ENCODE measurements at places on chromosomes 7 and 10.

DNA sequence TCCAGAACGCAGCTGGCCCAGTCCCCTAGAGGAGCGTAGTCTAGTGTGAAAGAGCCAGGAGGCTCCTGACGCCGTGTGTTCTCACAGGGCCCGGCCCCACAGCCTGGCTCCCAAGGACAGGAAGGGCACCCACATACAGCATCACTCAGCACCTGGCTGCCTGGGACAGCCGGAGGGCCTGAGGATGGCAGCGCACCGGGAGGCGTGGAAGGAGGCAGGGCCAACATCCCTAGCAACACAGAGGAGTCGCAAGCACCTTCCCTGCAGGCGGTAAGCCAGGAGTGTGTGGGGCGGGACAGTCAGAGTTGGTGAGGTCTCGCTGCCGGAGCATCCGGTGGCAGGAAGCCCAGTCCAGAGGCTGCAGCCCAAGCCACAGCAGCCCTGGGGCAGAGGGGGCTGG lies 125.8 kb downstream of the MAD1L1 start:
- no peak for DNase-seq

GRCh38 chr7:131600085-131600881 lies 43.9 kb upstream of the PODXL start:
- no peak for DNase-seq

DNA sequence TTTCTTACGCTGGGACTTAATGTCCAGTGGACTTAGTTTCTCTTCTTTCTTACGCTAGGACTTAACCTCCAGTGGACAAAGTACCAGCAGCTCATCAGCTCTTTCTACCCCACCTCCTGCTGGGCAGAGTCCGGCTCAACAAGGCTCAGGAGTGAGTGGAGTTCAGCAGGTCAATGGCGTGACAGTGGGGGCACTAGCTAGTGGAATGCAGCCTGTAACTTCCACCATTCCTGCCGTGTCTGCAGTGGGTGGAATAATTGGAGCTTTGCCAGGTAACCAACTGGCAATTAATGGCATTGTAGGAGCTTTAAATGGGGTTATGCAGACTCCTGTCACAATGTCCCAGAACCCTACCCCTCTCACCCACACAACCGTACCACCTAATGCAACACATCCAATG lies 199.7 kb downstream of the MLLT10 start:
- DNase-seq: no peak

DNA sequence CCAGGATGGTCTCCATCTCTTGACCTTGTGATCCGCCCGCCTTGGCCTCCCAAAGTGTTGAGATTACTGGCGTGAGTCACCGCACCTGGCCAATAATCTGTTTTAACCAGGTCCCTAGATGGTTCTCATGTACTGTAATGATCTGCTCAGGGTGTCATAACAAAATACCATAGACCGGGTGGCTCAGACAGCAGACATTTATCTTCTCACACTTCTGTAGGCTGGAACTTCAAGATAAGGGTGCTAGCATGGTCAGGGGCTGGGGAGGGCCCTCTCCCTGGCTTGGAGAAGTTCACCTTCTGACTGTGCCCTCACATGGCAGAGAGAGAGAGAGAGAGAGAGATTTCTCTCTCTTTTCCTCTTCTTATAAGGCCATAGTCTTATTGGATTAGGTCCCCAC lies 279.4 kb upstream of the LYZL1 start:
- no peak for DNase-seq

DNA sequence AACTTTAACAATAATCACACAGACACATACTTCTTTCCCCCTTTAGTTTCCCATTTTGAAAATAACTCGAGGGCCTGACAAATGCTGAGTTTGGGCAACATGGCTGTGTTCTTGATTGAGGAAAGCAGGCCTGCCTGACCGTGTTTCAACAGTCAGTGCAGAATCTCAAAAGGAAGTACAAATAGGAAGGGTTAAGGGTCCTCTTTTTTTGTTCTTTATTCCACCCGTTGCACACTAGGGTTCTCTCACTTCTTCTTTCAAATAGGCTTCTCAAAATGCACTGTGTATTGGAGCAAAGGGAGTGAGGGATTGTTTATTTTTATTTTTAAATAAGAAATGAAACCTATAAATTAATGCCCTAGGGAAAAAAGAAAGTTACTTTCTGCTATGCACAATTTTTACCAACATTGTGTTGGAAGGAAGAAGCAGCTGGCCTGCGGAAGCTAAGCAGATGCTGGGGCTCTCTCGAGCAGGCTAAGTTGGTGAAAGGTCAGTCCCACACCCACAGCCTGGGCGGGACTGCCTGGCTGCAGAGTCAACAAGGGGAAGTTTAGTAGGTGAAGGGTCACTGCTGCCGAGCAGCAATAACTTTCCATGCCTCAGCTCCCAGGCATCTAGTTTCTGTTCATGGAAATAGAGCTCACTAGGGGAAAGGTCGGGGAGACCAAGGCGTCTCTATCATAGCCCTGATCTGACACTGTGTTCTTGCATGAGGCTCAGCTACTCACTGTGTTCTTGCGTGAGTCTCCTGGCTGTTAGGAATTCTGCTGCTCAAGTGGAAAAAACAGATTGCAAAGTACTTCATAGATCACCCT lies 12.2 kb upstream of the PDK4 start:
- DNase-seq: peak; percentile 87

- no peak for DNase-seq
These were observed 75.7 kb upstream of the NANOS1 start for GRCh38 chr10:118953598-118954393.

- DNase-seq: no peak
These were observed 329.2 kb upstream of the NPVF start for GRCh38 chr7:25557379-25557917.

DNA sequence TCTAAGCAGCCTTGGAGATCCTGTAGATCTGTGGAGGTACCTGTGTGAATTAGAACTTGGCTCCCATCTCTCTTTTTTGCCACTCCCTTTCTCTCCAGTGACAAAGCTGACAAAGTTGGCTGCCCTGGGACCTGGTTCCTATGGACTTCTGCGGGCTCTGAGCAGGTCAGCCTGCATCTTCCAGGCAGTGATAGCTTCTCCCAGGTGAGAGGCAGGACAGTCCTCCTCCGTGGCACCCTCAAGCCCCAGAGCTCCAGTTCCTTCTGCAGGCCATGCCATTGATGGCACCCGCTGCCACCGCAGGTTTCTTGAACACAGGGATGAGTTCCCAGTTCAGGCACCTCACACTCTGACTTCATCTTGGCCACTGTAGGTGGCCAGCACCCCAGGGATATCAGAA lies 73.5 kb upstream of the GRB10 start:
- DNase-seq: no peak

GRCh38 chr7:87027900-87028299 lies 31.6 kb downstream of the ELAPOR2 start:
- DNase-seq: no peak
